ENCODE measurements at places on chromosomes 11 and 22.

DNA sequence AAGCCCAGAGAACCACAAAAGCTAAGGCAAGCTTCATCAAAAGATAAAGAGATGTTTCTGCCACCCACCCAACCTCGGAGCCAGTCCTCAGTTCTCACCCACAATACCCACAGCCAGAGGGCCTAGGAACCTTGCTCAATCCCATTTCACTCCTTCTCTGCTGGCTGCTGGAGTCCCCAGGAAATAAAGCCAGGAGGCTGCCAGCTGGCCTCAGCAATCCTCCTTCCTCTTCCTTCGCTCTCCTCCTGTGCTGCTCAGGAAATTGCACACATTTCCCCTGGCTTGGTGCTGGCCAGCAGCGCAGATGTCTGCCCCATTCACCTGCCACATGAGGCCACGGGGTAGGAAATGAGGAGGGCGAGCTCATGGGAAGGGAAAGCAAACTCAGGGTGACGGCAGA, 91.8 kb upstream of the LDLRAD3 start:
- DNase-seq = no peak

DNA sequence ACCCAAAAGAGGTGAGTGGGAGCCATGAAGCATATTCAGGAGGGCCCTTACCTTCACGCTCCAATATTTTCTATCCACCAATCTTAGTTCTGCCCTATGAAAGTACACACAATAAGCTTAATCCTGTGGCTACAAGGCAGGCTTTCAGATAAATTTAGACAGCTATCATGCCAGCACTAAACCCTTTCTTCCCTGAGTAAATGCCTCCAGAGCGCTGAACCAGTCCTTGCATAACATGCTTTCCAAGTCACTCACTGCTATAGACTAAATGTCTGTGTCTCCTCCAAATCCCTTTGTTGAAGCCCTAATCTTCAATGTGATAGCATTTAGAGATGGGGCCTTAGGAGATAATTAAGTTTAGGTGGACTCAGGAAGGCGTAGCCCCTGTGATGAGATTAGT, 50.3 kb upstream of the FIBIN start:
- no peak for DNase-seq

DNA sequence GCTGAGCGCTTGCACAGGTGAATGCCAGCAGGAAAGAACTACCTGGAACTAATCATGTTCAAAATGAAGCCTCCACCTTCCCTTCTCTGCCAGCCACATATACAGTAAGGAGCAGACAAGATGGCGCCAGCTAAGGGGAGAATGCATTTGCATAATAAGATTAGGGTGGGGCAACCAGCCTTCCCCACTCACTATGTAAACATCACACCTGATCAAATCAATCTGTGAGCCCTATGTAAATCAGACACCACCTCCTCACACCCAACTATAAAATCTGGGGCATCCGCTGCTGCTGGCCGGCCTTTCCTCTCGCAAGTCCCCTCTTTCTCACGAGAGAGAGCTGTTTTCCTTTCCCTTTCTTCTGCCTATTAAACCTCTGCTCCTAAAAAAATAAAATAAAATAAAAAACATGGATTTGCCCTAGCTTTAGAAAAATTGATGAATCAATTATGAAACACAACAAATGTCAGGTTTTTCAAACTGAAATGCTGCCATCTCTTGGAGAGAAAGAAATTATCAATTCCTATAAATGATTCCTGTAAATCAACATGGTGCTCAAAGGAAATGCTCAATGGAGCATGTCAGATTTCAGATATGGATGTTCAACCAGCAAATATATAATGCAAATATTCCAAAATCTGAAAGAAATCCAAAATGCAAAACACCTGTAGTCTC, 108.9 kb downstream of the SGSM3 start:
- DNase-seq = no peak

DNA sequence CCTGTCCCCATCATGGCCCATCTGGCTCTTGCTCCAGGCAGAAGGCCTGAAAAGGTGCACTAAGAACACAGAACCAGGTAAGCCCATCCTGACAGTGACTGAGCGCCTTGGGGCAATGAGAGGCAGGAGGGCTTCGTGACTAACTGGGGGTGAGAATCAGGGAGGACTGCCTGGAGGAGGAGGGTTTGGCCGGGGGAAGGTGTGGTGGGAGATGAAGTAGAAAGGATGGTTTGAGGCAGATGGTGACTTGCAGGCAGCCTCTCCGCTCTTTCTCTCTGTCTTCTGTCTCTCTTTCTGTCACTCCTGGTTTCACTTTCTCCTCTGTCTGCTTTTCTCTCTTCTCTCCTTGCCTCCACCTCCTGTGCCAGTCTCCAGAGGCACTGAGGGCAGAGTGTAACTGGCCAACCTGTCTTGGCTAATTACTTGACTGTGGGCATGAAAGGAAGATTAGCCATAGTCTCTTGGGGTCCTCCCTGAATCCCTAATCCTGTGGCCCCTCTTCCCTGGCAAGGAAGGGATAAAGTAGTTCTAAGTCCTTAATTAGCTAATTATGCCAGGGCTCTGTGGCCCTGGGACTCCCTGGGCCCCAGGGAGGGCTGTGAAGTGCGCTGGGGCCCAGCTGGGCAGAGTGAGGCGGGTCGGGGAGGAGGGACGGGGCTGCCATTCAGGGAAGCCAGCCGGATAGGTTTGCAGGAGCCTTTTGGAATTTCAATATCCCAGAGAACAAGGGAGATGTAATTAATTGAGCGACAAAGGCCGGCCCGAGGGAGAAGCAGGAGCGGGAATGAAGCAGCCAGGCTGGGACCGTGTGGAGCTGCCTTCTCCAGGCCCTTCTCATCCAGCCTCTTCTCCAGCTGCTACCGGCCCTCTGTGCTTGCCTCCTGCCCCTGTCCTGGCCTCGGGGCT, 61.1 kb downstream of the CACNA1I start:
- DNase-seq = no peak

- DNase-seq = no peak
These were observed 1043.0 kb upstream of the CNTN5 start for GRCh38 chr11:97977726-97978125.

DNA sequence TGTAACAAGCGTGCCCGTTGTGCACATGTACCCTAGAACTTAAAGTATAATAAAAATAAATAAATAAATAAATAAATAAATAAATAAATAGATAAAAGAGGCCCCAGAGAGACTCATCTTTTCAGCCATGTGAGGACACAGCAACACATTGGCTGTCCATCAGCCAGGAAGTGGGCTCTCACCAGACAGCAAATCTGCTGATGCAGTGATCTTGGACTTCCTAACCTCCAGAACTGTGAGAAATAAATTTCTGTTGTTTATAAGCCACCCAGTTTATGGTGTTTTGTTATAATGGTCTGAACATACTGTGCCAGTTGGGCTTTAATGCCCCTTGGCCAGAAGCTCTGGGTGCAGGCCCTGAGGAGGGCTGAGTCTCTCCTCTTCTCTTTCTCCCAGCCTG, 42.2 kb upstream of the CD44 start:
- DNase-seq = no peak

DNA sequence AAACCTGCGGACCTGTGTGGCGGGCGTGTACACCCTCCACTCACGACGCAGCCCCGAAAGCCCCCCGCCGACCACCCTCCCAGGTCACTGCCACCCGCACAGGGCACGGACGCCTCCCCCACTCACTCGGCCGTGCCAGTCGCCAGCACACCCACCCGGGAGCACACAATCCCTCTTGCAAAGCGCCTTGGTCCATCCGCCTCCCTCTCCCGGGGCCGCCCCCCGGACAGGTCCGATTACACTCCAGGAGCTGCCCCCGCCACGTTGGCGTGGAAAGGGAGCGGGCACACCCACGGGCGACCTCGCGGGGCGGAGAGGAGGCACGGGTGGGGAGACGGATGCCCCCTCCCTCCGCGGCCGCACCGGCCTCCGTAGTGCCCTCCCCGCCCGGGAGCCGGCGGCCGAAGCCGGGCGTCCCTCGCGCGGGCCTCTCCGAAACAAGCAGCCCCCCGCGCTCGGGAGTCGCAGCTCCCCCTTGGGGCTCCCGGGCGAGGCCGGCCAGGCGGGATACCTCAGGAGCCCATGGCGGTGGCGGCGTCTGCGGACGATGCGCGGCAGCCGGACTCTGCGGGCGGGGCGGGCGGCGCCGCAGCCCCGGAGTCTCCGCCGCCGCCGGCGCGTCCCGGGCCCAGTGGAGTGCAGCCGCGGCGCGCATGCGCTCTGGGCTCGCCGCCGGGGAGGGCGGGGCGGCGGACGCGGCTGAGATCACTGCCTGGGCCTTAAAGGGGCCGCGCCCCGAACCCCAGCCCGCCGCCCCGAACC, at the start of gene TMEM184B:
TMEM184B (minus strand) TSS at position 638 of the 762 bp plus-strand sequence. CDS start 25,049 bp downstream, outside the sequence.
- peak; percentile 74 for DNase-seq

DNA sequence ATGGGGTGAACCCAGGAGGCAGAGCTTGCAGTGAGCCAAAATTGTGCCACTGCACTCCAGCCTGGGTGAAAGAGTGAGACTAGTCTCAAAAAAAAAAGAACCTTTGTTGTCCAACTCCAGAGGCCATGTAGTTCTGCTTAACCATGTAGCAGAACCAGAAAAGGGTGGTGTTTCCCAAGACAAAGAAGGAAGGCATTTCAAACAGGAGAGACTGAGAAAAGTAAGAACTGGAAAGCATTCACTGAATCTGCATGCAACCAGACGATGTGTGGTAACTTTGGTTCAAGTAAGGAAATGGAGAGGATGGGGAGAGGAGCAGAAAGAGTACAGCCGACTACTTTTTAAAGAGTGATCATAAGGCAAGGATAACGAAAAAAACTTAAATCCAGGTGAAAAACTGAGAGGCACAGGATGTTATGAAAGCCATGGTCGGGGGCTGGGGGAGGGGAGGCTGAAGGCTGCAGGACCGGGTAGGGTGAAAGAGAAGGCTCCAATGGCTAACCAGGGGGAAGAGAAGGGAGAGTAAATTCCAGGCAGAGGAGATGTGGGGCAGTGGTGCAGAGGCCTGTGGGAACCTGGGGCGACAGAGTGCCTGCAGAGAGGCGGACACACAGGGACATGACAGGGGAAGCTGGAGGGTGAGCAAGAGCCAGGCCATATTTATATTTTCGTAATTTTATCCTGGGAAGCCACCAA, 48.8 kb downstream of the MAPK1 start:
- DNase-seq = no peak

- no peak for DNase-seq
These were observed 3.7 kb upstream of the RELT start for GRCh38 chr11:73372375-73372993.

- DNase-seq = no peak
These were observed 8.7 kb upstream of the NXPE4 start for GRCh38 chr11:114604179-114604813.

DNA sequence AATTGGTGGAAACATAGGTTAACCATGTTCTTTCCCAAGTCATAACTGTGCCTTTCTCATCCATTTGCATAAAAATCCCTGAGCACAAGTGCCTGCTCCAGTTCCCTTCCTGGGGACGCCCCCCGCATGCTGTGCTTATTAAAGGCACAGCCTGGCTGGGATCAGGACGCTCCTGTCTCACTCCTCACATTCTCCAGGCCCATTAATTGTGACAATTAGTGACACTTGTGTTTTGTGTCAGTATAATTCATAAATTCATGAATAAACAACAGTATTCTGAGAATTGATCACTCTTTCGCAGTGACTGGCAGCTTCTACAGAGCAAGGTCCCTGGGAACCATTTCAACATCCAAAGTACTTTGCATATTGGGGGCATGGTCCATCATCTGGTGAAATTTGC, 1354.4 kb downstream of the TBC1D22A start:
- DNase-seq = no peak

DNA sequence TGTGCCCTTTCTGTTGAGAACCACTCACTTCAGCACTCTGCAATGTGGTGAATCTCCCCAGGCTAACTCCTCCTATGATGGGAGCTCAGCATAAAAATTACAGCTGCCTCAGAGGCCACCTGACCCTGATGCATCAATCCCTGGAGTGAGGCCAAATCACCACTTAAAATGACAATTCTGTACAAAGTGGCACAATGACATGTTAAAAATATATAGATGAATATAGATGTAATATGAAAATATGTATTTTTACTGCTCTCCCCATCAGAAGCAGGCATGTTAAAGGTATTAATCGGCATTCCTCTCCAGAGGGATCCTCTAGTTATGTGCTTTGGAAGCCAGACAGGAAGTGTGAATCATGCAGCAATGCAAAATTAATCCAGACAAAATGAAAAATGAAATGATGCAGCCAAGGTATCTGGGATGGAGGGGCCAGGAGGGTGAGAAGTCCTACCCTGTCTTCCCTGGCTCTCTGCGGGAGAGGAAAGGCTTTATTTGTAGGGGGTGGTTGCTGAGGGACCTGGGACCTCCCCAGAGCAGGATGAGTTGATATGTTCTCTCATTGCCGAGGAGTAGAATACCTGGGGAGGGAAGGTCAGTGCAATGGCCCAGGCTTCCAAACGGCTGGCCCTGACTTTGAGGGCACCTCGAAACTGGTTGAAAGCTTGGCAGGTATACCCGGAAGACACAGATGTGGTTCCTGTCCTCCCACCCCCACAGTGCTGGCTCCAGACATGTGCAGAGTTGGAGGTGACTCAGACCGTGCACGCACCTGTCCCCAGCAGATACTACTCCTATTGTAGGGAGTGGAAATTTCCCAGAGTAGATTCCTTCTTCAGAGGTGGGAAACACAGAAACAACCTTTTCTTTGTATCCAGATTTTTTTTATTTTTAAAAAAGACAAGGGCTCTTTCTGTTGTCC, 347.9 kb upstream of the NCAM1 start:
- no peak for DNase-seq

Measured in activated naive CD4-positive, alpha-beta T cell treated with anti-CD3 and anti-CD28 coated beads for 36 hours (primary cell).